ENCODE measurements at places on chromosomes 4 and X.

- no peak for DNase-seq
These were observed 9.6 kb upstream of the UVSSA start for GRCh38 chr4:1337376-1337831.

- no peak for DNase-seq
These were observed 46.0 kb upstream of the NFKB1 start for GRCh38 chr4:102454981-102455685.

DNA sequence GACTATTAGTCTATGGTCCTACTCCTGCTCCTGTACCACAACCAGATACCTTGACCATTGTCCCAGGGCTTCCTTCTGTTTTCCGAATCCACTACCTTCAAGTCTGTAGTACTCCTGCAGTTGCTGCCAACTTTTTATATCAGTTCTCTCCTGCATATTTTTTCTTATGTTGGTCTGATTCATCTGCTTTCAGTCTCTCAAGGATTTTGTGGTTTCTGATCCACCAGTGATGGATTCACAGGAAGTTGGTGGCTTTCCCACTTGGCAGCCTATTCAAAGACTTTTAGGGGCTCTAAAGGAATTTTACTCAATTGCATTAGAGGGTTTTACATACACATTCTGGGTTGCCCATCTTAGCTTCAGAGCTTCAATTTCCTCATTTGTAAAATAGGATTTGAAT is 23.6 kb downstream of the KIF4A start:
- DNase-seq: no peak

DNA sequence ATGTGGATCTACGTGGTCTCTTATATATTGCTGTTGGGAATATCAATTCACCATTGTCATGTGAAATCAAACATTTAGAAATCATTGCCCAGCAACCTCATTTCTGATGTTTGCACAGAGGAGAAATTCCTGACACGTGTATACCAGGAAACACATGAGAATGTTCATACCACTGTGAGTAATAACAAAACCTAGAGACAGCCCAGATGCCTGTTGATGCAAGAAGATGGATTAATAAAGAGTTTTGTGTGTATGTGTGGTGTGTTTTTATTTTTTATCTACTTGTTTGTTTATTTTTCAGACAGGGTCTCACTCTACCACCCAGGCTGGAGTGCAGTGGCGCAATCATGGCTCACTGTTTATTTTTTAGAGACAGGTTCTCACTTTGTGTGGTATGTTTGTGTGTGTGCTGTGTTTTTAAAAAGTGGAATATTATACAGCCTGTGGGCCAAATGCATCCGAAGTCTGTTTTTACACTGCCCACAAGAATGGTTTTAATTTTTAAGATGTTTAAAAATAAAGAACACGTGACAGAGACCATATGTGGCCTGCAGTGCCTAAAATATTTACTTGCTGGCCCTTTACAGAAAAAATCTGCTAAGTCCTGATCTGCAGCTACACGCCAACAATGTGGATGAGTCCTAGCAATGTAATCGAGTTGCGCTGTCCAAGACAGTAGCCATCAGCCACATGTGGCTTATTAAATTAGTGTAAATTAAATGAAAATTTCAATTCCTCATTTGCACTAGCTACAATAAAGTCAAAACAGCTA is 39.2 kb downstream of the TXLNG start:
- DNase-seq: no peak

DNA sequence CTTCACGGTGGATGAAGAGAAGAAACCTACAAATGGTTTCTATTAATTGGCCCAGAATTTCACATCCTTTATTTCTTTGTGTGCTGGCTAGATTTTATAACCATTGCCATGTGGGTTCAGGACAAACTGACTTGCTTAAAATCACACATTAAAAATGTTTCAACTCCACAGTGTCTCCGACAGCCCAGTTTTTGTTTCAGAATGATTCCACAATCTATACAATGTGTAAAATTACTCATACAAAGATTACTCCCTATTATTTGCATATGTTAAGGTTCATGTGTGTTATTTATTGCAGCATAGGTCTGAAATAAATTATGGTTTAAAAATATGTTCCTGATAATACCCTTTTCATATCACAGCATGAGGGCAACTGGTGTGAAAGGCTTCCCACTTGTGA is 20.6 kb downstream of the DCHS2 start:
- no peak for DNase-seq

GRCh38 chr4:53601251-53601764 is 10.0 kb upstream of the LNX1 start:
- no peak for DNase-seq

Measured in T-helper 17 cell (primary cell).